ENCODE measurements at places on chromosomes 11 and 22.

DNA sequence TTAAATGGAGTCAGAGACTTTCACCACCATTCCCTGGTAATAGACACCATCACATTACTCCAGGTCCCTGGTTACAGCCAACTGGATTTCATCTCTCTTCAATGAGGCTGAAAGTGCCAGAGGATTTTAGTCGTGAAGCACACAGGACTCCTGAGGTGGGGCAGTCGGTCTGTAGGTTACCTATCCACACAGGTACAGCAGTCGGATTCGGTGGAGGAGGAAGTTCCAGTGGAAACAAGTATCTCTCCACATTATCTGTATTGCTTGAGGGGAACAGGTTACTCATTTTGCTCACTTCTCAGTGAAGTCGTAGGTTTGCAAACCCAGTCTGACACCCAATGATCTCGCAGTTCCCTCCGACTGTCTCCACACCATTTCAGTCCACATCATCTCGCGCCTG lies 82.3 kb upstream of the TMEM45B start:
- no peak for DNase-seq

DNA sequence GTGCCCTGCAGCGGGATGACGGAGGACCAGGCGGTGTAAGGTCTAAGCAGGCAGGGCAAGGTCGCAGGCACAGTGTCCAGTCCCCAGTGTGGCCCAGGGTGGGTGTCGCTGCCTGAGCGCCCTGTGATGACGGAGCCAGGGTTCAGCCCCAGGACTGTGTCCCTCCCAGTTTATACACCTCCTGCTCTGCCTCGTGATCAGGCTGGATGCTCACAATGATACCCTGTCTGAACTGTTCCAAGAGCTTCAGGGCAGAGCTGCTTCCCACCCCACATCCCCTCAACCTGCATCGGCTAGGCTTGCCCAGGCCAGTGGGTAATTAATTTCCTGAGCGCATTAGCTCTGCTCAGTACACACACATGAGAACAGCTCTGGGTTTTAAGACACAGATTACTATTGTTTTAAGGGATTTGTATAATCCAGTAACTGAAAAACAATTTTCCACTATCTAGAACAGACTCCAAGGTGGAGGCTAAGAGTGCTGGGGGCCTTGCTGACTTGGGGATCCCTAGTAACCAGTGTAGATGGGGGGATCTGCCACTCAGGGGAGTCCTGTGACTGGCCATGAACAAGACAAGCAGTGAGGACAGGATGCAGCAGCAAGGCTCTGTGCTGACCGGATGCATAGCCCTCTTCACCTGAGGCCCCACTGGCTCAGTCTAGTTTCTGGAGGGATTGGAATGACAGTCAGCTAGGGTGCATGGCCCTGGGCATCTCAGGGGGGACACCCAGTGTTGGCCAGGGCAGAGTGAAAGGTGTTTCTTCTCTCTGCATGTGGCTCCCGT lies 34.1 kb downstream of the GNAZ start:
- DNase-seq: no peak

DNA sequence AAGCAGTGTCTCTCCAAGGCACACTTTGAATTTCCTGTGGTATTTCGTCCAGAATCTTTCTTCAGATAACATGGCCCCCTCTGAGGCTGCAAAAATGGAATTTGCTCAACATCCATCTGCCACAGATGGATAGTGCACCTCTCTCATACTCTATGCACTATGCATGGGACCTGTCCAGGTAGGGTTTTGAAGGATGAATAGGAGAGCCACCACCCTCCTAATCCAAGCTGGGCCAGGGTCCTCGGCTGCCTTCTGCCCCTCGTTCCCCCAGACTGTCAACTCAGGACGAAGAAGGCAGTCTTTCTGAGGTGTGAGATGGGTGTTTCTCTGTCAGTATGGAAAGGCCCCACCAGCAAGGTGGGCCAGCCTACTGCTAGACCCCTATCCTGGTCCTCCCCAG lies 56.4 kb downstream of the MN1 start:
- no peak for DNase-seq

- no peak for DNase-seq
Measured at GRCh38 chr22:32754413-32755041, 47.0 kb upstream of the TIMP3 start.

- DNase-seq: no peak
Measured at GRCh38 chr11:65864706-65865471, 4.7 kb downstream of the MUS81 start.

DNA sequence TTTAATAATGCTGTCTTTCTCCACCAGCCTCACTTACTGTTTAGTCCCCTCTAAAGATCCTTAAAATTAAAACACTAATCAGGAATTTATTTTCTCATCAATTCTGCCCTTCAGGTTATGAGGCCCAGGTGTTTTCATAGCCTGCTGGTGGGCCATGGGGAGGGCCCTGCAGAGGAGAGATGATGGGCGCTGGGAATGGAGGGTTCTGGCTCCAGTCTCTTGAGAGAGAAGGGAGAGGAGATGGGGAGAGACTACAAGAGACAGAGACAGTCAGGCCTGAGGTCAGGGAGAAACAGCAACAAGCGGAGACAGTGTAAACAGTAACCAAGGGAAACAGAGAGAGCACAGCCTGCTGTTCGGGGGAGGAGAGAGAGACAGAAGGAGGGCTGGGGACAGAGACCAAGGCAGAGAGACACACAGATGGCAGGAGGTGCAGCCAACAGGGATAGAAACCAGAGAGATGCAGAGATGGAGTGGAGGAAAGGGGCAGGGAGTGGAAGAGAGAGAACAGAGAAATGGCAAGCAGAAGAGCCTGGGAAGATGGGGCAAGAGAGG lies 187.3 kb upstream of the SYT13 start:
- DNase-seq: no peak

DNA sequence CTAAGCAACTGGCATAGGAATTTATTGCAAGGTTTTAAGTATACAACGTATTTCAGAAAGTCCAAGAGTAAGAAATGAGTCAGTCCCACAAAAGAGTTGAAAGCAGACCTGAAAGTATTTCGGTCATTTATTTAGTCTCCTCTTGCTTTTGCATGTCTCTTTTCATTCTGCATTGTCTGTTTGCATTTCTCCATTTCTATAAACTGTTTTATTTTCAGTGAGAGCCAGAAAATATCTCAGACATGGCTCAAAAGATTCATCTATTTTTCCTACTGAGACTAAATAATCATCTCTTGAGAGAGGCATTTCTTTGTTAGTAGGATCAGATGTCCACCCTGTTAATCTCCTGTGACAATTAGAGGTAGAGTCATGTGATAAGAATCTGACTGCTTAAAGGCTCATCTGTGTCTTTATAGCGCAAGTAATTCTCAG lies 219.1 kb upstream of the CCDC179 start:
- DNase-seq: no peak

DNA sequence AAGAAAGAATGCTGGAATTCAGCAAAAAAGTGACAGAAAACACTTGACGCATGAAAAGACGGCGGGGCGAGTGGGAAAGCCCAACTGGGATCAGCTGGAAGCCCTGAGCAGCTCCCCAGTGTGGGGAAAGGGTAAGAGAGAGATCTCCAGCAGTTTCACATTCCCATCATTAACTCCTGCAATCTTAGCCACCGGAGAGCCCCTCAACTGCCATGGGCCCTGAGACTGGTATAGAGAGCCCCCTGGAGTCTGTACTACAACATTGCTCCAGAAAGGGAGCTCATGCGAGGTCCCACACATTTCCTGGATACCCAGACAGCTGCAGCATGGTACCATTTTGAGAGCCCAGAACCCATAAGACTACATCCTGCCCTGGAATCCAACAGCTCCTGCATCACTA lies 31.1 kb downstream of the MRGPRX4 start:
- DNase-seq: no peak

GRCh38 chr22:47046411-47047065 lies 284.1 kb downstream of the TBC1D22A start:
- DNase-seq: no peak

DNA sequence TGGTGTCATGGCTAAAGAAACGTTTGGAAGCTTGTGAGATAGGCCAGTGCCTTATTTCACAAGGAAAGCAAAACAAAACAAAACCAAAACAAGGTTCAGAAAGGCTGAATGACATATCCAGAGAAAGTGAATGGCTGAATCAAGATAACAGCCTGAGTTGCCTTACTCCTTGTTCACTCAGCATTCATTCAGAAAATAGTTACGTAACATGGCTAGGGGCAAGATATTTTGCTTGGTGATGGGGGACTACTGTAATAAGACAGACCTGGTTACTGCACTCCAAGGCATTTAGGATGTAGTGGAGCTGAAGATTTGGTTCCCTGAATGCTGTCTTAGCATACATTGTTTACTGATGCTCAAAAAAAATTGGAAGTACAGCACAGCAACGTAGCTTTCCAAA lies 47.7 kb downstream of the C11orf91 start:
- no peak for DNase-seq

DNA sequence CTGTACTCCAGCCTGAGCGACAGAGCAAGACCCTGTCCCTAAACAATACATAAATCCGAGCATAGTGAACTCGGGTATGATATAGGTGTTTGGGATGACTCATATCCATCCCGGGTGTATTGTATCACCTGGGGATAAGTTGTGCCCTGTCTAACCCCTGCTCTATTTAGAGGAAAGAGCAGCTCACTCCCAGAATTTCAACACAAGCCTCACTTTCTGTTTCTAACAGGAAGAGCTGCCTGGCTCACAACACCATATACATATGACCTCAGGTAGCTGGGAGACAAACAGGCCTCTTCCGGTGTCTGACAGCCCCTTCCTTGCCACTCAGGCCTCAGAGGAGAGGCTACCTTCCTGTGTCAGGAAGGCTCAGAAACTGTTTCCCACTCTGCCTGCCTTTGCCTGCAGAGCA lies 9.9 kb upstream of the MICALL1 start:
- DNase-seq: no peak

- DNase-seq: no peak
Measured at GRCh38 chr11:36098853-36099375, 155.1 kb downstream of the LDLRAD3 start.

DNA sequence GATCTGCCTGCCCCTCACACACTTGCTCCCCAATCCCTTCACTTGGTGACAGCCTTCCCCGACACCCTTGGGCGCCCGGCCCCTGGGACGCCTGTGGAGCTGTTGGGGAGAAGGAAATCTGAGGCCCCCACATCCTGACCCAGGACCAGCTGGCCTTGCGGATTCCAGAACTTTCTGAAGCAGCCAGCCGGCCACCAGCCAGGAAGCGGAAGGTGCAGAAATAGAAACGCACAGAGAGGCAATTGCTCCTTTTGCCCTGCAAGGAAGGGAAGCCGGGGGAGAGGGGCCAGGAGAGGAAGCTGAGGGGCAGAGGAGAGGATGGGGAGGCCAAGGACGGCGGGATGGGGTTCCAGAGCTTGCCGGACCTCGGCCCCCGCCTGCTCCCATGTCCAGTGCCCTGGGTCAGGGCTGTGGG lies 66.7 kb upstream of the LINC01488 start:
- no peak for DNase-seq

GRCh38 chr22:48097723-48098122 lies 1335.3 kb downstream of the TBC1D22A start:
- no peak for DNase-seq

GRCh38 chr11:108524422-108524821 lies 26.2 kb upstream of the POGLUT3 start:
- no peak for DNase-seq

- DNase-seq: no peak
Measured at GRCh38 chr22:28769394-28770085, 3.0 kb upstream of the CCDC117 start.

DNA sequence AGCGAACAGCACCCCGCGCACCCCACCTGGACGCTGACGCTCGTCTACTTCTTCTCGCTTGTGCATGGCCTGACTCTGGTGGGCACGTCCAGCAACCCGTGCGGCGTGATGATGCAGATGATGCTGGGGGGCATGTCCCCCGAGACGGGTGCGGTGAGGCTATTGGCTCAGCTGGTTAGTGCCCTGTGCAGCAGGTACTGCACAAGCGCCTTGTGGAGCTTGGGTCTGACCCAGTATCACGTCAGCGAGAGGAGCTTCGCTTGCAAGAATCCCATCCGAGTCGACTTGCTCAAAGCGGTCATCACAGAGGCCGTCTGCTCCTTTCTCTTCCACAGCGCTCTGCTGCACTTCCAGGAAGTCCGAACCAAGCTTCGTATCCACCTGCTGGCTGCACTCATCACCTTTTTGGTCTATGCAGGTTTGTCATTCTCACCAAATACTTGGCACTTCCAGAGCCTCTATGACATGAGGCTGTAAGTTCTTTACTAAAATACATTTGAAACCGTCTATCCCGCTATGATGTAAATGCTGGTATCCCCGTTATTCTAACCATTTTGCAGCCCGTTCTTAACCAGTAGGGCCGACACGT lies 535 bp downstream of the AQP11 start:
- no peak for DNase-seq

- DNase-seq: no peak
Measured at GRCh38 chr11:66068923-66069714, 953 bp upstream of the PACS1 start.

- peak; percentile 83 for DNase-seq
Measured at GRCh38 chr22:37566903-37567798, 6.9 kb downstream of the CDC42EP1 start.

GRCh38 chr22:48918585-48919186 lies 909.0 kb downstream of the BRD1 start:
- no peak for DNase-seq

DNA sequence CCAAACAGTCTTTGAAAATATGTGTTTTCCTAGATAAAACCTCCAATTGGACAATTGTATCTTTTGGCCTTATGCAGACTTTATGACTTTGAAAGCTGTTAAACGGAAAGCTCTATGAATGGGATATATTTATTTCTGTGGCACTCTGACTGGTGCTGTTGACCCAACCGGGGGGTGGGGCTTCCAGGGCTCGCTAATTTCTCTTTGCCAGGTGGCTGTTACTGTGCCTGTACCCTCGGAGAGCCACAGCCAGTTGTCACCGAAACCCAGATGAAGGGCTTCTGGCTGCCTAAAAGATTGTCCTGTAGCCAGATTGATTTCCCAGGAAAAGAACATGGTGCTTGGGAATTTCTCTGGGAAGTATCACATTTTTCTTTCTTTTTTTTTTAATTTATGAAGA lies 132.7 kb upstream of the NAV2 start:
- no peak for DNase-seq

DNA sequence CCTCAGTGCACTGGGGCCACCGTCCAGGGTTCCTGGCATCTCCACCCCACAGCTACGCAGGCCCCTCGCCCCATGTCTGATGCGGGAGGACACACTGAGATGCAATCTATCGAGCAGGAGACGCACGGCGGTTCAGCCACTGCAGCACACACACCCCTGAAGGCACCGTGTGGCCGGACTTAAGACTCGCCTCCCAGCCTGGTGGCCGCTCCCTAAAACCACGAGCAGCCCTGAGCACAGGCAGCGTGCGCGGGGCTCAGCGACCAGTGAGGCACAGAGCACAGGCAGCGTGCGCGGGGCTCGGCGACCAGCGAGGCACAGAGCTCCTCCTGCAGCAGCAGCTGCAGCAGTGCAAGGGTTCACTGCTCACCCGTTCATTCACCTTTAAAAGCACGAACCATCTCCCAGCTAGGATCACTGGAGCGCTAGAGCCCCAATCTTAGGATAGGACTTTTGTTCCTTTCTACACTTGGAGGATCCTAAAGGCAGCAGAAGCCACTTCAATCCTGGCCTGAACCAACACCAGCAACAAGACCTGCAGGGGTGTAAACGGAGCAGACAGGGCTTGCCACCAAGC lies 31.4 kb downstream of the TOLLIP start:
- no peak for DNase-seq

GRCh38 chr22:25146307-25146706 lies 53.4 kb upstream of the CRYBB3 start:
- no peak for DNase-seq

GRCh38 chr22:41302811-41303210 lies 1.5 kb downstream of the ZC3H7B start:
- DNase-seq: no peak

- DNase-seq: no peak
Measured at GRCh38 chr11:2714871-2715270, 15.1 kb upstream of the KCNQ1OT1 start.

- peak; percentile 79 for DNase-seq
Measured at GRCh38 chr22:30286813-30287647, 2.3 kb downstream of the CASTOR1 start.

Data from stimulated activated CD8-positive, alpha-beta memory T cell treated with anti-CD3 and anti-CD28 coated beads, Interleukin-4, amount 100 ng/mL, for 24 hours (primary cell).